ENCODE measurements at places on chromosomes 2 and 18.

DNA sequence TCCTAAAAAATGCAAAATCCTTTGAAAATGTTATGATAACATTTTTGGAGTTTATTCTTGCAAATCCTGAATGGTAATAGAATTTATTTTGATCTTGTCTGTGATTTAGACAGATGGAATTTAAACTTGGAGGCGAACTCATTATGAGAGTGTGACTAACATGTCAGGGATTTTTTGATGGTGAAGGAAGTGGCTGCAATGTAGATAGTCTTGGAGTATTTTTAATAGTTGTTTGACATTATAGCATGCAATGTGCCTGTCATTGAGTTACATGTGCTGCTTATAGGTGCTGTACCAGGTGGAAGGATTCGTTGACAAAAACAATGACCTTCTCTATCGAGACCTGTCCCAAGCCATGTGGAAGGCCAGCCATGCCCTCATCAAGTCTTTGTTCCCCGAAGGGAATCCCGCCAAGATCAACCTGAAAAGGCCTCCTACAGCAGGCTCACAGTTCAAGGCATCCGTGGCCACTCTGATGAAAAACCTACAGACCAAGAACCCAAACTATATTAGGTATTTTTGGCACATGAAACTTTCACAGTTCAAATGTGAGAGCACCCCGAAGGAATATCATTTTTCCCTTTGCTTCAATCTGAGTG, 141.8 kb downstream of the MYO1B start:
- DNase-seq, result peak; percentile 74

DNA sequence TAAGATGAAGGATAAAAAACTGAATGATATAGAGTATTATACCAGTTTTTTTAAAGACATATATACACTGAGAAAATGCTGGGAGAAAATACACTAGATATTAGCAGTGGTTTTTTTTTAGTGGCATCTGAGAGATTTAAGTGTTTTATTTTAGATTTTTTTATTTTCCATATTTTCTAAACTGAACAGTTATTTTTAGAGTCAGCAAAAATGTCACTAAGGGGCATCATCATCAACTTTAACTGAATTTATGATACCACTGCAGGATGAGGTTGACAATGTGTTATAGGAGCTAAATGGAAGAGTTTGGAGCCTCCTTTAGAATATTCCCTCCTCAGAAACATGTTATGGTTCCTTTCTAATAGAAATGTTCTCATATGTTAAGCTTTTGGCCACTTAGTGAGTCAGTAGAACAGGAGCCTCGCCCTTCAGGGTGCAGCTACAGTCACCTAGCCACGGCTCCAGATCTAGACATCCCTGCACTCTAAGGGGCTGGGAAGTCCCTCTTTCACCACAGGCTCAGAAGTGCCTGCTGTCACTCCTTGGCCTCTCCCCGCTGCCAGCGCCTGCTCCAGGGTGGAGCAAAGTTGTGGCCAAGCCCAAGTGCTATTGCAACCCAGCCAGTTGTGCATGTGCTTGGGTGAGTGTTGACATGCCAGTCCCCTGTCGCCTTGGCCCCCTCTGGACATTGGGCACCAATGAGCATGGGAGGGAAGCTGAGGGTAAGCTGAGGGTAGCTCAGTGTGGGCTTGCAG, 210.7 kb upstream of the RASGRP3 start:
- DNase-seq, result no peak

DNA sequence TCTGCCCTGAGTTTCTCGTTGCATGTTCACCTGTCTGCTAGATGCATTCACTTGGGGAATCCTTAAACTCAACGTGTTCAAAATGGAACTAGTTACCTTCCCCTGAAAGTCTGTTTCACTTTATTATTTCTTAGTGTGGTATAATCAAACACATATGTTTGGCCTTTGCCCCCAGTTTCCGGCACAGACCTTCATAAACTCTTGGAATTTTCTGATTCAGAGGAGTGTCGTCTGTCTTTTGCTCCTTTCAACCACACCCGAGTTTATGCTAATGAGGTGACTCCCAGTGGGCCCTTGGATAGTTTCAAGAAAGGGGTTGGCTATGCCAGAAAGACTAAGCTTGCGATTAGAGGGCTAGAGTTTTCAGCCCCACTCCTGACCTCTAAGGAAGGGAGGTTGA, 198.9 kb downstream of the CDCA7 start:
- peak; percentile 32 for DNase-seq

- no peak for DNase-seq
Observed at GRCh38 chr2:16635791-16636699, 29.6 kb downstream of the CYRIA start.

DNA sequence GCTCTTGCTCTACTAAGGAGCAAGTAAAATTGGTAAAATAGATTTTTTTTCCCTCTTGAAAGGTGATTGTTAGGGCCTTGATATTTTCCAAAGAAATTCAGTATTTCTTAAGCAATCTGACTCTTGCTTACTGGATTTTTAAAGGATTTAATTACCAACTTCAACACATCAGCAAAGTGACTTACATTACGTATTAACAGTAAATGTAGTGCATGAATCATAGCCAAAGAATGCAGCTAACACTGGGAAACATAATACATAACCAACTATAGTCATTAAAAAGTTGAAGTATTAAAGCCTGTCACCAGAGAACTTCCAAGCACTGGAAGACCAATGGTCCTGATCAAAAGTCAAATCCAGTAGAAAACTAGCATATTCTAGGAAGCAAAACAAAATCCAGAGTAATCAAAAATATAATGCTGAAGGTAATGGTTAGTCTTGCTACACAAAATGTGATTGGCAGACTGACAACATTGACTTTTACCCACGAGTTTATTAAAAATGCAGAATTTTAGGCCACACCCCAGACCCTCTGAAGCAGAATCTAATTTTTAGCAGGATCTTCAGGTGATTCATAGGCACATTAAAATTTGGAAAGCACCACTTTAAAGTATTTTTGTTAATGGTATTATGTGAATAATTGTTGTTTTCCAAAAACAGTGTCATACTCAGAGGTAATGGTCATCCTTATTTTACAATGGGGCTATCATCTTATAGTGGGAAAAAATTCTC, 31.8 kb upstream of the CAVIN2 start:
- peak; percentile 65 for DNase-seq

All from GM03348 (cell line).